Mucosa of descending colon (tissue), 3 donors: ENCODE measurements at places on chromosomes 2 and 18.

- no peak for DNase-seq
Measured at GRCh38 chr2:230666446-230666845, 46.2 kb upstream of the CAB39 start.

DNA sequence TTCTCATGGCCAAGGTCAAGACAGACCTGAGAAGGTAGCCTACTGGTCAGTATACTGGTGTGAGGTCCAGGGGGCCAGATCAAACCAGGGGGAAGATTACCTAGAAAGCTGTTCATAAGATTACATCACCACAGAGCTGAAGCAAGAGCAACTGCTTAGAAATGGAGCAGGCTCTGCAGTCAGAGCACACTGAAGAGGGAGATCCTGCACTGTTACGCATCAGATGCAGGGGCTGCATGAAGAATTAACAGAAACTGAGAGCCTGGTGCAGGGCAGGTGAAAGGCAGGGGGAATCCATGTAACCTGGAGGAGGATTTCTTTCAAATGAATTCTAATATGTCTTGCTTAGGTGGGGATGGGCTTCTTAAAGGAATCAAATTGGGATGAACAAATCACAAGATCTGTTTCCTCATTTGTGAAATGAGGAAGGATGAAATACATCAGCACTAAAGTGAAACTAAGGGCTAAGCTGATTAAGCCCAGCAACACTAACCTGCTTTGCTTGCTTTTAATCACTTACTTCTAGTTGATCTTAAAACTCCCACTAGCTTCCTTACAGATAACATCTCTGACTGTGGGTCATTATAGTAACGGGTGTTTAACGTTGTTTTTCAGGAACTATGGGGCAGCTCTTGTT is 74.3 kb upstream of the ADAM23 start:
- no peak for DNase-seq

DNA sequence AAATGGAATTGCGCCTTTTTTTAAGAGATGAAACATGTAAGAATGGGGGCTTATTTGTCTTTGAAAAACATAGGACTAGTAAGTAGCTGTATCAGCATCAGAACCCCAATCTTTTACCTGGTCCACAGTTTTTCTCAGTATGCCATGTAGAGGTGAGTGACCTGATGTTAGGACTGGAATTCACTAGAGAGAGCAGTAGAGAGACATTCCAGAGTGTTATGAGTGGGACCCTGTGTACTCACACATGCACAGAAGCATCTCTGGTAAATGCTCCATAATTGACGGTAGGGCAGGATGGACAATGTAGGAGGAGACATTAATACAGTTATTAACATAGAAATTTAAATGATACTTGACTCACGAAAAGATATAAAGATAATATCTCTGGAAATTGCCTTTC is 1.4 kb upstream of the GALNT13 start:
- DNase-seq, result no peak

DNA sequence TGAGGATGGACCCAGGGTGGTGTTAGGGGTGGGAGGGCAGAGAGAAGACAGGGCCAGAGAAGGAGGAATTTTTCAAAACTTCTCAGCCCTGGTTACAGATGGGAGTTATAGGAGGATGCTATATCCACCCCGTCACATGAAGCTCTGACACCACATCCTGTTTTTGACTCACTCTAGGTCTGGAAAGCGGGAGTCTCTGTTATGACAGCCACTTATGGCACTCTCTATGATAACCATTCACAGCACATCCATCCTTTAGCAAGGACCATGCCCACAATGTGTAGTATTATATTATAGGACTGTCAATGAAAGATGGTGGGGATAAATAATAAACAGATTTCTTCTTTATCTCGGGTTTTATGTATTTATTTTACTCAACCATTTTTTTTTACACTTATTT is 461.2 kb downstream of the CDH2 start:
- no peak for DNase-seq

- no peak for DNase-seq
Measured at GRCh38 chr2:85950743-85951142, 62.0 kb upstream of the ST3GAL5 start.
